ENCODE measurements at places on chromosomes 4 and X.

DNA sequence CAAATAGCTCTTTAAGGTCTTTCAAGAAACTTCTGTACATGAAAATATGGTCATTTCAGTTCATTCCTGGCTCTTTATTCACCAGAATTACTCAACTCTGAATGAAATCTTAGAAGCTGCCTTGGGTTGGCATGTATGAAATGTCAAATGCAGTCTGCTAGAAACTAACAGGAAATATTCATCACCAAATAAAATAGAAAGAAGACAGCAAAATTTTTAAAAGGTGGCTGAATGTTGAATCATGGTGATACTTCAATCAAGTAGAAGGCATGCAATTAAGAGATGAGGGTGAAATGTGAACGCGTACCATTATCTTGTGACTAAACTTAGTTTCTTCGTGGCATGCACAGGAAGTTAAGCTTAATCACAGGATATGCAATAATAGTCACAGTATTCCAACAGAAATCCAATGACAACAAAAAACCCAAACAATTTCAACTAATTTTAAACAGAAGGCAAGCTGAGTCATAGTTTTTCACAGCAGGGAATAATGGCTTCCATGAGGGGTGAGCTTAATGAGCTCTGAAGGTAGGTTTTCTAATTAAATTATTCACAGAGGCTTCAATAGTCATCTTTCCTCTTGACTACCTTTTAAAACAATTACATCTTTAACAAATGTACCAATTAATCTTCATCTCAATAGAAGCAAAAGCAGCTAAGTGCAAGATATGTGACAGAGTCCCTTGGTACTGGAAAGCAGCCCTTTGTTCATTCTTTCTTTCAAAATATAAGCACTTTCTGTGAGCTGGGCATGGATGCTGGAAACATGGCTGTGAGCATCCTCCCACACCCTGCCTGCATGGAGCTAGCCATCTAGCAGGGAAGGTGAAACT is 44.5 kb downstream of the SCFD2 start:
- peak; percentile 86 for DNase-seq

- DNase-seq = no peak
Observed at GRCh38 chrX:136376713-136377112, 76.0 kb downstream of the ADGRG4 start.

GRCh38 chr4:159545556-159545955 is 442.7 kb downstream of the RAPGEF2 start:
- no peak for DNase-seq

DNA sequence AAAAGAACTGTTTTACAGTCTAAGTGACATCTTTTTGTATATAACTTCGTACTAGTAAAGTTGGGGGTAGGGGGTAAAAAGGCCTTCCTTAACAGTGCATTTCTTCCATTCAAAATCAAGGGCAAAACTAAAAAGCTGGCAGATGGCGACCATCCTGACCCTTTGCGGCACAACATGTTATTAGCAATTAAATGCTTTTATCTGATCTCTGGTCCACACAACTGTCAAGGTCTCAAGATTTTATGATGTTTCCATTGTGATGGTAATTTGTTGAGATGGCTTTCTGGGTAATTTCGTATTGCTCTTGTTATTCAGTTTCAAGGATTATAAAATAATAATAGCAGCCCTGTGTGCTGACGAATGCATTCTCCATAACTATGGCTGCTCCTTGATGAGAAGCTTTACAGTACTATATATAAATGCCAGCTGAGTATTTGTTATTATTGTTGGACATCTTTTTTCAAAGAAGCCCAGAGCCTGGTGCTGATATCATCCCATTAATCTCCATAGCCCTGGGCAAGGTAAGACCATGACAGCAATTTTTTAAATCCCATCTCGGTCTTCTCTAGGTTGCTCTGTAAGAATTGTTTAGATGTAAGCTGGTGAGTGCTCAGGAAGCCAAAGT is 89.5 kb downstream of the CBR4 start:
- DNase-seq = no peak

DNA sequence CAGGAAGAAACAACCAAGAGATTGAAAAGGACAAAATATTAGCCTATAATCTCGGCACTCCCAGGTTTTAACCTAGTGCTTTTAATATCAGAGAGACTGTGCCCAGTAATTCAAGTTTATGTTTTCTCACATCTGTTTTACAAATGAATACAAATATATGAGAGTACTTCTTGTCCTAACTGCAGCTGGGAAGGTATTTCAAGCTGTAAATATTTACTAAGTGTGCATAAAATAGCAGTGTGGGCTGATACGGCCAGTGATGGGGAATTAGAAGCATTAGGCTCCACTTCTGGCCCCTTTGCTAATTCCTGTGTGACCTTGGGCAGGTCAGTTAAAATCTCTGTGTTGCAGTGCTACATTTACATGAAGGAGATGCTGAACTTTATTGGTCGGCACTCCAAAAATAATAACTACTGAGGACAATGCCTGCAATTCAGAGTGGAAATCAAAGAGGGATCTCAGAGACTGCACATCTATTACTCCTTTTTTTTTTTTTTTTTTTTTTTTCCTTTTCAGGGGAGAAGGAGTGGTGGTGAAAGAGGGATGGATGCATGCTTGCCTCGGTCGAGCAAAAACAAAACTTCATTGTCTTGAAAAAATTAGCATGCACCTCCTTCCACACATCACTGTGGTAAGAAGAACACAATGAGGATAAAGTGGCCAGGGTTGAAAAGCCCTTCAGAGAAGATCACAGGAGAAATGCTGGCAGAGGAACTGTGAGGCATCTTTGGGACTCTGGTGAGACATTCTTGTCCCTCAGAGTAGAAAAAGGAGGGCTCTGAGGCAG is 44.6 kb upstream of the LNX1 start:
- DNase-seq = no peak

GRCh38 chr4:90120815-90121214 is 6.4 kb upstream of the CCSER1 start:
- DNase-seq = no peak

DNA sequence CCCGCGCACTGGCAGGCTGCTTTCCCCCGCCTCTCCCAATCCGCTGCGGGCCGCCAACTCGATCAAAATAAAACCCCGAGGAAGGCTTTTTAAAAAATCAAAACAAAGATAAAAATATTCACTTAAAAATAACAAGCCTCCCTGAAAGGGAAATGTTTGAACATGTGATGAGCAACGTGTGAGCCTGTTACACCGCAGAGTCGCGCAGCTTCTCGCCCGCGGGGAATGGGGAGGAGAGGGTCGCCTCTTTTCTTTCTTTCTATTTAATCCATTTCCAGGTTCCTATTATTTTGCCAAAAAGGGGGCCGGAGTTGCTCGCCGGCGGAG is 326.0 kb upstream of the F9 start:
- DNase-seq = no peak

DNA sequence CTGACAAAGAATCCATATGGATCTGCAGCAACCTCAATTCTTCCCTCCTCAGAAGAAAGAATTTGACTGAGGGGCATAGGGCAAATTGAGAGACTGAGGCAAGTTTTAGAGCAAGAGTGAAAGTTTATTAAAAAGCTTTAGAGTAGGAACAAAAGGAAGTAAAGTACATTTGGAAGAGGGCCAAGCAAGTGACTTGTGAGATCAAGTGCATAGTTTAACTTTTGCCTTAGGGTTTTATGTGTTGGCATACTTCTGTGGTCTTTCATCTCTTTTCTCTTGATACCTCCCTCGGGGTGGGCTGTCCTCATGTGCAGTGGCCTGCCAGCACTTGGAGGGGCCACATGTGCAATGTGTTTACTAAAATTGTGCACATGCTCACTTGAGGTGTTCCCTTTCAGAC is 98.0 kb upstream of the MAGEB16 start:
- DNase-seq = no peak

DNA sequence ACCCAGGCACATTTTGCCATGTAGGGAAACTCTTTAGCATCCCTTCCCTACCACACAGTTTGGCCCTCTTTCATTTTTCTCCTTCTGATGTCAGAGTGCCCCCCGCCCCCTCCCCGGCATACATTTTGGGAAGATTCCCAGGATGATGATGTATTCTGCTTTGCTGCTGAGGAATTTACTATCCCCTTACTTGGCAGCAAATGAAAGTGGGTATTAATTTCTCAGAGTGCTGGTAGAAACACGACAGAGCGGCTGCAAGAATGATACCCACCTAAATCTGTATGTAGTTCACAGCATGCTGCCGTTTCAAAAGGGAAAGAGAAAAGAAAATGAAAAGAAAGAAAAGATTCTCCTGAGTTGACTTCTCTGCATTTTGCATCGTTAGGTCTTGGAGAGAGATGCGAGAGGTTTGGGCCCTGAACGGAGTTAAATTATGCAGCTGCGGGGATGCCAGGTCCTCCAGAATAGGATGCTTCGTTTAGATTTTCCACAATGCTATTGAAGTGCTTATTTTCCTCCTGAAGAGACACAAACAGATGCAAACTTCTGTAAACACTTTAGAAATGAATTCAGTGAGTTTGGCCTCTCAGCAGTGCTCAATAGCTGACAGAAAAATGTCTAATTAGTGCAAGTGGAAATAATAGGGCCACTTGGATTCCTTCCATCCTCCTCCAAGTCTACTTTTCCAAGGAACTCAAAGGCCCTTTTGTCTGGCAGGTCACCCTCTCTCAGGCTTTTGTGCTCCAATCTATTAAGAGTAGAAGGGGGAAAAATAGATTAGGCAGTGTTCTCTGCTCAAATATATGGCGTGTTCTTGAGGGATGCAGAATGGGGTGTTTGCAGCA is 106.2 kb downstream of the ALPK1 start:
- DNase-seq = no peak

GRCh38 chr4:5050520-5051277 is 581 bp upstream of the STK32B start:
- peak; percentile 86 for DNase-seq

DNA sequence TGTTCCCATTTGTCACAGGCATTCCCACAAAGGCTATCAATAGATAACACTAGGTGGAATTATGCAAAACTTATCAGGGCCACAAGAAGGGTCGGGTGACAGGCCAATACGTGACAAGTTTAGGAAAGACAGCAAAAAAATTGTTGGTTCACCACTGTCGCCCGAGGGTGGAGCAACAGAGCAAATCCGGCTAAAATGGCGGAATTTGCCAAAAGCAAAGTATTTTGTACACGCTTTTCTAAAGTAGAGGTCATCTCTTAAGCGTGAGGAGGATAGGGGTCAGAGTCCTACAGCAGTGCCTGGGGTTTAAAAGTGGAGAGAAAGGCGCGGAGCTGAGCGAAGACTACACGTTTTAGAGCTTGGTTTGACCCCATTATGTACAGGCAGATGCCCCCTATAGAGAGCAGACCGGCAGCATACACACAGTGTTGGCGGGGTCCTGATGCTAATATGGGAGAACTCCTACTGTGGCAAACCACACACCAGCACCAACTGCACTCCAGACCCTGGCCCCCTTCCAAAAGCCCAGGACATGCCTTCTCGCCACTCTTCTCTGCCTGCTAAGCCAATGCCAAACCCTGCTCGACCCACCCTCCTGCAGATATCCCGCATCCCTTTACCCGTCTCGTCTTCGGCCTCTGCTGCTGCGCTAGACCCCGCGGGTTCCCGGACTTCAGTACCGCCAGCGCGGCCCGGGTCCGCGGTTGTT is 733 bp downstream of the CCNA2 start:
- peak; percentile 9 for DNase-seq

DNA sequence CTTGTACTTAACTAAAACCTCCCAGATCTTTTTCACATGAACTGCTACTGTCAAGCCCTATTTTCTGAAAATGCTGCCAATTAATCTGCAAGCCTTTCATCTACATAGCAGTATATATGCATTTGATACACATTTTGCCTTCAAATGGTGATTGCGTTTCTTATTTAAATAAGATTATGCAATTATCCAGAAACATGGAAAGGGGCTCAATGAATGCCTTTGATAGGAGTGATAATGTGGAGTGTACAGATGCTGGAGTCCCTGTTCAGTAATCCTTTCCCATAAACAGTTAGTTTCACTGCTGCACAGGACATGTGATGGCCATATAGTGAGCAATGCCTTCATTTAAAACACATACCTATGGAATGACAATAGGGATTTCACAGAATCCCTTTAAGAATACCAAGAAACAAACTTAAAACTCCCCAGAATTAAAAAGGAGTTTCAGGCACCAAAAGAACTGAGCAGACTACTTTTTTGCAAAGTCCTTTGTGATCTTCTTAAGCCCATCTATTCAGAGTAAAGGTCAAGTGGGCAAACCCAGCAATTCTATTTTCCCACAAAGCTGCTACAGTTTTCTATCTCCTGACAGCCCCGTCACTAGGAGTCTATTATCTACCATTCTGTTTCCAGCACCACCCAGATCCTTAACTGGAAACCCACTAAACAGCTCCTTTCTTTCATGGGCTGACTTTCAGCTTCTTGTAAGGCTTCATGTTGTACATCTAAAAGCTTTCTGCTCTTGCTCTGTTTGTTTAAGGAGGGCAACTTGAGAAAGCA is 120.3 kb downstream of the UNC5C start:
- no peak for DNase-seq

DNA sequence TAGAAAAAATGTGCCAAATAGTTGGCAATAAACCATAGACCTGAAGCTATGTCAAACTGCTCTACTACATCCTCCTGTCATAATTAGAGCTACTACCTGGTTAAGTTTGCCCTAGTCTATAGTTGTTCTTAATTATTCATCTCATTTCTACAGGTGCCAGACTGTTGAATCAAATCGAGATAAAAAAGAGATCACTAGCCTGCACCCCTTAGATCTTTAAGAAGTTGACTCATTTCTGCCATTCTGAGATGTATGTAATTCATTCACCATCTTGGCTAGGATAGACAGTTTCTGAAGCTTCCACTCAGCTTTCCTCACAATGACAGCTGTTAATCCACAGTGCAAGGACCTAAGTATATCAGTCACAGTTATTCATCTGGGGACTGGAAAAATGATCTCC is 452.1 kb upstream of the BOD1L1 start:
- DNase-seq = no peak

GRCh38 chr4:23438764-23439163 is 451.1 kb downstream of the PPARGC1A start:
- DNase-seq = no peak

GRCh38 chr4:22410645-22411247 is 105.1 kb downstream of the ADGRA3 start:
- peak; percentile 18 for DNase-seq

DNA sequence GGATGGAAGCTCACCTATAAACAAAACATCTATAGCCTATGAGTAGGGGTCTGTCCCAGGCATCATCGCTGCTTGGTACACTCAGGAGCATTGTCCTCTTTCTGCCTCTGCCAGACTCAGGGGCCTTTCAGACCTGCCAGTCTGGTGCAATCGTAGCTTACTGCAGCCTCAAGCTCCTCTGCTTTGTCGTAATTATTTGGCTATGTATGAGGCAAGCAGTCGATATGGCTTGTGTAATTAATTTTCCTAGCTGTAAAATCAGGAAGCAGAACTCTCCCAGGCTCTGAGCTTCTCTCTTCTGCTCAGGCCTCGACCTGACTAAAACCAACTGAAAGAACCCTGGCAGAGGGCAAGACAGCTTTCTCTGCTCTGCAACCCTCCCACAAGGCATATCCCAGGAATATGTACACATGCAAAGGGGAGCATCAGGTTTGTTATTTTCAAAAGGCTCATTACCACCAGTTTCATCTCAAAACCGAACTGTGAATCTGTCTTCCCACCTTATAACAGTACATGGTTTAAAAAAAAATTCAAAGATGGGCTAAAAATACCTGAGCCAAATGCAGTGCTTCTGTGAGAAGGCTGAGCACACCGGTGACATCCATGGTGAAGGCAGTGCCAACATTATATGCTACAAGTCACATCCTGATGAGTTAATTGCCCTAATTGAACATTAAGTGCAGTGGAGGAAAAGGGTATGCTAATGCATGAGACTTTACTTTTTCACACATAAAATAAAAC is 309.2 kb upstream of the EMCN start:
- no peak for DNase-seq
